A375 (cell line): ENCODE measurements at places on chromosomes 1 and 21. TPM values are rescaled to one million over a fixed set of nuclear protein-coding genes. Genes with fewer than 3 reads are reported as not detected.

SV2A gene
- total RNA-seq, result 30.9 and 31.2 TPM in 2 replicates

RUNX3 gene
- 14.0 and 15.9 TPM in 2 replicates for total RNA-seq

AADACL4 gene
- not detected in 2 replicates for total RNA-seq

GBP7 gene
- not detected in 2 replicates for total RNA-seq

GUK1 gene
- total RNA-seq, result 342 and 456 TPM in 2 replicates

GJA8 gene
- total RNA-seq, result not detected in 2 replicates

CALML6 gene
- 0.53 and 2.4 TPM in 2 replicates for total RNA-seq

PTPRC gene
- total RNA-seq, result not detected in 2 replicates

PGBD5 gene
- under 0.01 and 0.23 TPM in 2 replicates for total RNA-seq

TINAGL1 gene
- 421 and 533 TPM in 2 replicates for total RNA-seq

STYXL2 gene
- 0.08 TPM in 1 of 2 replicates, not detected in the other for total RNA-seq
